Occipital lobe (tissue), 3 donors: ENCODE measurements at places on chromosomes 2 and 18. TPM values are rescaled to one million over a fixed set of nuclear protein-coding genes. Genes with fewer than 3 reads are reported as not detected.

Gene FN1
- 85.5 TPM for total RNA-seq

DNA sequence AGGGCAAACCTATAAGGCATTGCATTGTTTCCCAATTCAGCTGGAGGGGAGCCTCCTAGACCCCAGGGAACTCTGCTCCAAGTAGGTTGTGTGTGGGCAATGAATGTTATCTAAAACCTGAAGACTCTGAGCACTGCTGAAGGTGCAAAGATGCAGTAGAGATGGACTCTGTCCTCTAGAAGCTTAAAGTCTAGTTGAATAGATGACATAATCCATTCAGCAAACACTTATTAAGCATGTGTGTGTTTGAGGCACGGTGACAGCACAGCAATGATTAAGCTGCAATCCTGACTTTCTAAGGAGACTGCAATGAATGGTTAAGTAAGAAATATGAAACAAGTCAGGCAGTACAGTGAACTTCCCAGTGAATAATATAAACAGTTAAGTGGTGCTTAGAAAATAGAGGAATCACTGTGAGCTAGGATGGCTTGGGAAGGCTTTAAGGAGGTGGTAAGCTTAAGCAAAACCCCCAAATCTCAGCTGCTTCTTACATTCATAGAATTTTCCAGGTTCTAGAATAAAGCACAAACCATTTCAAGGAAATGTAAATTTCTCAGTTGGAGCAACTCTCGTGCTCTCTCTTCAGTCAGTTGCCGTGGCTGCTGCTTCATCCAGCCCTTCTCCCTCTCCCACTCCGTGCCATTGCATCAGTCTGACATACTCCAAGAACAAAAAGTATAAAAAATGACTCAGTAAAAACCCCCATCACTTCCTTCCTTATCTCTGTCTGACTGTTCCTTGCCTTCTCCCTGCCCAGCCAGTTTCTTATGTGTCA lies 19.1 kb downstream of the MXD1 start:
- no peak for DNase-seq

Gene INPP4A
- 125 TPM for total RNA-seq

Gene ADD2
- total RNA-seq = 435 TPM

Gene ACMSD
- not detected for total RNA-seq
